ENCODE measurements at places on chromosomes 1 and 21.
A peak's percentile ranks its signal among the peaks of the same experiment; 100 is the strongest.

DNA sequence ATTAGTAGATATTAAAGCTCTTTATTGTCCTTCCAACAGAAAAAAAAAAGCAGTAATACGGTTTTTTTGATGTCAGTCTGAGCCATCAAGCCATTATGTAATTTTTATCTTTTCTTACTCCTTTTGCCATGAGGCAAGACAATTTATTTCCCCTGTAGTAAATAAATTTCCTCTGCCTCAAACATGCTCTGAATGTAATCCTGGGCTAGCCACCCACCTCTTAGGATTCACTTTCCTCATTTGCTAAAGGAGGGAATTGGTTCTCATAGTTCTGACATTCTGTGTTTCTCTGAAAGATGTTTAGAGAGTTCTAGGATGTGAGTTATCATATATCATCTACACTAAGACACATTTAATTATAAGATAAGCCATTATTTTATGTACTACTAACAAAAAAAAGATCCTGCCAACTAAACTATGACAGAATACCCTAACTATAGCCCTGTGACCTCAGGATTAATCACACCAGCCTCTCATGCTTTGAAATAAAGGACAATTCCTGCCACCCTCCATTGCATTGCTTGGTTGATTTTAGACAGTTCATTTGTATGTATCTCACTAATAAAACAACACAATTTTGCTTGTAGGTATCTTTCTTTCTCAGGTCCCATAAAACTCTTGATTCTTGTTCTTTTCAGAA lies 34.0 kb upstream of the RAP1A start:
- no peaks in the 10 kb centered on the region for H3K27me3 ChIP-seq
- H3K4me1 ChIP-seq: no peaks in the 10 kb centered on the region
- no peak overlapping the region for H3K4me3 ChIP-seq
- ATAC-seq: no peak
- H3K27ac ChIP-seq: no peak overlapping the region

GRCh38 chr1:45792744-45793143 lies 10.7 kb upstream of the MAST2 start:
- no peak overlapping the region for H3K27ac ChIP-seq
- no peaks in the 10 kb centered on the region for H3K36me3 ChIP-seq

- no peaks in the 10 kb centered on the region for H3K4me1 ChIP-seq
- H3K27me3 ChIP-seq: no peaks in the 10 kb centered on the region
- no peak for ATAC-seq
- H3K4me3 ChIP-seq: no peak overlapping the region
- no peak overlapping the region for H3K27ac ChIP-seq
- H3K36me3 ChIP-seq: no peaks in the 10 kb centered on the region
Observed at GRCh38 chr21:28200726-28201125, 792.0 kb downstream of the LTN1 start.

DNA sequence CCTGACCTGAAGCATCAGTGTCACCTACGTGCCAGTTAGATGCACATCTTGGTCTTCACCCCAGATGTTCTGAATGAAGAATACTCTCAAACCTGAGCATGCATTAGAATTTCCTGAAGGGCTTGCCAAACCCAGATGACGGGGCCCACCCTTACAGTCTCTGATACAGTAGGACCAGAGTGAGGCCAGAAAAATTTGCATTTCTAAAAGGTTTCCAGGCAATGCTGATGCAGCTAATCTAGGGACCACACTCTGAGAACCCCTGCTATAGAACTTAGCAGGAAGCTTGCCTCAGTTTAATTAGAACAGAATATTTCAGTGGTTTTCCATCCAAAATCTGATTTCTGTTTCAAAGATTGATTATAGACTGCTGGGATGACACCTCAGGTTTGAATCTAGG lies 9.9 kb upstream of the CTBS start:
- H3K36me3 ChIP-seq: peaks cover 9% of the 10 kb centered on the region
- peaks cover 16% of the 10 kb centered on the region for H3K4me1 ChIP-seq
- ATAC-seq: peak; percentile 34
- H3K4me3 ChIP-seq: no peak overlapping the region
- no peaks in the 10 kb centered on the region for H3K27me3 ChIP-seq

GRCh38 chr1:73056826-73057225 lies 774.5 kb upstream of the NEGR1 start:
- no peaks in the 10 kb centered on the region for H3K27me3 ChIP-seq
- H3K4me3 ChIP-seq: no peak overlapping the region
- no peaks in the 10 kb centered on the region for H3K4me1 ChIP-seq
- H3K27ac ChIP-seq: no peak overlapping the region

GRCh38 chr21:41141031-41141457 lies 26.9 kb upstream of the BACE2 start:
- no peak overlapping the region for H3K27ac ChIP-seq
- H3K27me3 ChIP-seq: peaks cover 39% of the 10 kb centered on the region
- H3K4me1 ChIP-seq: no peaks in the 10 kb centered on the region
- H3K4me3 ChIP-seq: no peak overlapping the region
- ATAC-seq: no peak

- H3K36me3 ChIP-seq: no peaks in the 10 kb centered on the region
- peak overlapping the region; percentile 57 for H3K27ac ChIP-seq
- H3K27me3 ChIP-seq: no peaks in the 10 kb centered on the region
- H3K4me3 ChIP-seq: no peak overlapping the region
Observed at GRCh38 chr1:54364995-54365394, 41.2 kb downstream of the SSBP3 start.

DNA sequence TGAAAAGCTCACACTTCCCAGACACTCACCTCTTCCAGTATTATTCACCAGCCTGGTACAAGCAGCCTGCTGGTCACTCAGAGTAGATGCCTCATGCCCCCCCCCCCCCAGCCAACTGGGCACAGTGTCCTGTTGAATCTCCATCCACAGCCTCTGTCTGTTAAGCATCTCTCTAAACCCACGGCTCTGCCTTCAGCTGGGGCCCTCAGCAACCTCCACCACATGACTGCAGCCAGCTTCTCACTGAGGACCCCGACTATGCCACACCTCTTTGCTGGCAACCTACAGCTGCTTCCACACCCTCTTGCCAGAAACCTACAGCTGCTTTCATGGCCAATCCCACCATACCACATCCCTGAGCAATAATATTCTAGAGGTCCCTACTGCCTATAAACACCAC lies 113.1 kb downstream of the RHOU start:
- no peaks in the 10 kb centered on the region for H3K36me3 ChIP-seq
- H3K27me3 ChIP-seq: peaks cover 40% of the 10 kb centered on the region
- peaks cover 8% of the 10 kb centered on the region for H3K4me1 ChIP-seq
- no peak overlapping the region for H3K4me3 ChIP-seq
- ATAC-seq: no peak

DNA sequence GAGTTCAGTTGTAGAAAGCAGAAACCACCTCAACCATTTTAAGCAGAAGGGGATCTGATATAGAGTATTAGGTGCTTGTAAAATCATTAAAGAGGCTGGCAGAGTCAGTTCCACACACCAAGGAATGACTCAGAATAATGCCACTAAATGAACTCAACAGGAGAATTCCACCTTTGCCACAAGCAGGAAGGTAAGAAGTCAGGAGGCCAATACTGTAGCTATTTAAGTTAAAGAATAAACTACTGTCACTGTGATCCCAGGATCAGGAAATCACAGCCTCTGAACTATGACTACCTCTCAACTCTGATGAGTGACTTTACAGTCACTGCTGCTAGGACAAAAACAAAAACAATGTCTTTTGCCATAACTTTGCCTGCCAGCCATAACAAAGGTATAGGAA lies 52.5 kb upstream of the PRMT6 start:
- no peak overlapping the region for H3K4me3 ChIP-seq
- no peaks in the 10 kb centered on the region for H3K36me3 ChIP-seq
- H3K27ac ChIP-seq: no peak overlapping the region
- ATAC-seq: no peak
- H3K4me1 ChIP-seq: no peaks in the 10 kb centered on the region
- H3K27me3 ChIP-seq: peaks cover 9% of the 10 kb centered on the region

DNA sequence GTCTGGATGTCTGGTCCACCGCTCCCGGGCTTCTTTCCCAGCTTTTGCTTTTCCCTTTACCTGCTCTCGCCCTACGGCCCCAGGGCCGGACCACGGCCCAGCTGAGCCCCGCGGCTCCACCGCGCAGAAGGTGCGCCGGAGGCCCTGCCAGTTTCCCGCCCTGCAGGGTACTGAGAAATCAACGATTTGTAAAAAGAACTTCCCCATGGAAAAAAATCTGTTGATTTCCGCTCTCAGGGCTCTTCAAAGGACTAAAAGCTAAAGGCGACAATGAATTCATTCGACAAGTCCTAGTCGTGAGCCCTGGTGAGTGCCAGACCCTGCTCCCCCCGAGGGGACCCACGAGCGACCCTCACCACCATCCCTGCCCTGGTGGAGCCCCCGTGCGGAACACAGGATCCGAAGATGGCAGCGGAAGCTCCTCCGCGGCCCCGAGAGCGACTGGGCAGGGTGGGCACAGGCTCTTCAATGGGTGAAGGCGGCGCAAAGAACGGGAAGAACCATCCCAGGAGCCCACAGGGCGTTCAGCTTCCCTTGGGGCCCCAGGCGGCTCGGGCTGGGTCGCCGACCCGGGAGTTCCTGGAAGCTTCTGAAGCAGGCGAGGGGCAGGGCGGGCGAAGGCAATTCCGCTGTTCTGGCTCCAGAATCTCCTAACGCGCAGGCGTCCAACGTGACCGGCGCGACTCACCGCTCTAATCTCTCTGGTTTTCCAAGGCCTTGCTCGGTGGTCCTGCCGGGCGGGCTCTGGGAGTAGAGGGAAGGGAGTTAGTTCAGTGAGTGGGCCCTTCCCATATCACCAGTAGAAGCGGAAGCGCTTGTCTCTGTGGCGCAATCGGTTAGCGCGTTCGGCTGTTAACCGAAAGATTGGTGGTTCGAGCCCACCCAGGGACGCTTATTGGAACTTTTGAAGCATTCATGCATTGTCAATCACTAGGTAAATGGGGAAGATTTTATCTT lies 6.6 kb upstream of the RNU1-2 start:
- H3K4me1 ChIP-seq: peaks cover 8% of the 10 kb centered on the region
- no peaks in the 10 kb centered on the region for H3K36me3 ChIP-seq
- ATAC-seq: peak; percentile 58

- ATAC-seq: no peak
- H3K4me3 ChIP-seq: no peak overlapping the region
- no peak overlapping the region for H3K27ac ChIP-seq
- no peaks in the 10 kb centered on the region for H3K36me3 ChIP-seq
- peaks cover 8% of the 10 kb centered on the region for H3K27me3 ChIP-seq
Observed at GRCh38 chr1:75708910-75709309, 15.6 kb upstream of the ACADM start.

- H3K36me3 ChIP-seq: no peaks in the 10 kb centered on the region
- no peak overlapping the region for H3K4me3 ChIP-seq
- no peak for ATAC-seq
- no peaks in the 10 kb centered on the region for H3K27me3 ChIP-seq
- H3K4me1 ChIP-seq: no peaks in the 10 kb centered on the region
Observed at GRCh38 chr21:18545908-18546307, 142.3 kb upstream of the TMPRSS15 start.

- peak; percentile 58 for ATAC-seq
- H3K27me3 ChIP-seq: no peaks in the 10 kb centered on the region
- peaks cover 70% of the 10 kb centered on the region for H3K36me3 ChIP-seq
- H3K27ac ChIP-seq: peak overlapping the region; percentile 70
- peaks cover 90% of the 10 kb centered on the region for H3K4me1 ChIP-seq
Observed at GRCh38 chr1:40059338-40059959, 18.9 kb downstream of the CAP1 start.

- H3K27me3 ChIP-seq: peaks cover 17% of the 10 kb centered on the region
- H3K4me1 ChIP-seq: no peaks in the 10 kb centered on the region
- H3K27ac ChIP-seq: no peak overlapping the region
Observed at GRCh38 chr1:30444850-30445249, 278.5 kb downstream of the MATN1 start.

- peaks cover 2% of the 10 kb centered on the region for H3K4me1 ChIP-seq
- ATAC-seq: no peak
- H3K27me3 ChIP-seq: peaks cover 37% of the 10 kb centered on the region
- H3K36me3 ChIP-seq: no peaks in the 10 kb centered on the region
Observed at GRCh38 chr1:212503714-212504113, 71.0 kb downstream of the NENF start.

- no peaks in the 10 kb centered on the region for H3K4me1 ChIP-seq
- H3K4me3 ChIP-seq: no peak overlapping the region
- no peak for ATAC-seq
- H3K36me3 ChIP-seq: peaks cover 63% of the 10 kb centered on the region
- no peaks in the 10 kb centered on the region for H3K27me3 ChIP-seq
Observed at GRCh38 chr1:233166896-233167295, 128.6 kb downstream of the PCNX2 start.

DNA sequence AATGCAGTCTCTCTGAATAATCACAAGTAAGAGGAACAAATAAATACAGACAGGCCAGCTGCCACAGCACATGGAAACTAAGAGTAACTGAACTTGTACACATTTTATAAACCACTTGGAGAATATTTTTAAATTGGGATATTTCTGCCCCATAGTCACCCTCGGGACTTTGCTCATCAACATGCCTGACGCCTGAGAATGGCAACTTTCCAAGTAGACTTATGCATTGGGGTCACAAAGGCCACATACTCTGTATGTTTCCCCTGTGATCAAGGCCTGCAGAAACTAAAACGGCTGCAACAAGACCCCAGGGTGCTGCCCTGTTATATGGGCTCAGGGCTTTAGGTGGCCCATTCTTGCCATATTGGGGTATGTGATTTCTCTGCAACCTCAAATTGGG lies 38.3 kb upstream of the GJA5 start:
- peaks cover 28% of the 10 kb centered on the region for H3K27me3 ChIP-seq
- no peak for ATAC-seq
- no peak overlapping the region for H3K27ac ChIP-seq

DNA sequence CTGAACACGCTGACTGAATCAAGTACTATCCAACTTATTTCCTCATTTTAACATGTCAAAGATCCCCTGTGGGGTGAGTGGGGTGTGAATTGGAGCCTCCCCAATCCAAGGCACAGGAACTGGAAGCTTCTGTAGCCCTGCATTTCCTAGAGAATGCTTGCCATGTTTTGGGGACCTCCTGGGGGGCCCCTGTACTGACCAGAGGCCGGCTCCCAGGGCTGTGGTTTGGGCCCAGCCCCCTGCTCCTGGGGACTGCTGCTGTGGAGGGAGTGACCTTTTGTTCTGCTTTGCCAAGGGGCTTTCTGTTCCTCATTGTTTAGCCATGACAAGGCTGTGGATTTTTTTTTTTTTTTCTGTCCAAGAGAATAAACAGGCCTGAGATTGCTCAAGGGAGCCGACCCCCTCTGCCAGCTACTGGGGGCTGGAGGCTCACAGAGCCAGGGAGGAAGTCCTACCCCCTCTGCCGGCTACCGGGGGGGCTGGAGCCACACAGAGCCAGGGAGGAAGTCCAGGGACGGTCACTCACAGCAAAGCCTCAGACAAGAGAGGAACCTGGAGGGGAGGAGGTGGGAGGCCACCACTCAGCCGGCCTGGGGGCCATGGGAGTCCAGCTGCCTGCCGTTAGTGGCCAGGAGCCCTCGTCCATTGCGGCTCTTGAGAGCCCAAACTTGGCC lies 17.4 kb downstream of the TNFRSF1B start:
- peak; percentile 76 for ATAC-seq
- H3K4me1 ChIP-seq: peaks cover 92% of the 10 kb centered on the region
- peak overlapping the region; percentile 67 for H3K4me3 ChIP-seq

- H3K27me3 ChIP-seq: peaks cover 37% of the 10 kb centered on the region
- no peak overlapping the region for H3K4me3 ChIP-seq
- H3K36me3 ChIP-seq: no peaks in the 10 kb centered on the region
- ATAC-seq: no peak
- no peak overlapping the region for H3K27ac ChIP-seq
Observed at GRCh38 chr1:34147301-34147700, 17.7 kb downstream of the CSMD2 start.

- peaks cover 10% of the 10 kb centered on the region for H3K4me1 ChIP-seq
- no peak overlapping the region for H3K27ac ChIP-seq
- H3K36me3 ChIP-seq: no peaks in the 10 kb centered on the region
- H3K4me3 ChIP-seq: no peak overlapping the region
- no peak for ATAC-seq
Observed at GRCh38 chr1:114235960-114236359, 82.3 kb upstream of the SYT6 start.

- H3K36me3 ChIP-seq: peaks cover 29% of the 10 kb centered on the region
- ATAC-seq: no peak
- H3K4me1 ChIP-seq: peaks cover 8% of the 10 kb centered on the region
- no peak overlapping the region for H3K27ac ChIP-seq
Observed at GRCh38 chr1:12095452-12096263, 32.6 kb downstream of the TNFRSF8 start.

Data from stimulated activated memory B cell treated with anti-CD40 and anti-IgM and Interleukin-4, amounts not matched to agents 10 μg/mL and 1 μg/mL and 100 μg/mL, for 72 hours (primary cell).